ENCODE measurements at places on chromosomes 1 and 21.

DNA sequence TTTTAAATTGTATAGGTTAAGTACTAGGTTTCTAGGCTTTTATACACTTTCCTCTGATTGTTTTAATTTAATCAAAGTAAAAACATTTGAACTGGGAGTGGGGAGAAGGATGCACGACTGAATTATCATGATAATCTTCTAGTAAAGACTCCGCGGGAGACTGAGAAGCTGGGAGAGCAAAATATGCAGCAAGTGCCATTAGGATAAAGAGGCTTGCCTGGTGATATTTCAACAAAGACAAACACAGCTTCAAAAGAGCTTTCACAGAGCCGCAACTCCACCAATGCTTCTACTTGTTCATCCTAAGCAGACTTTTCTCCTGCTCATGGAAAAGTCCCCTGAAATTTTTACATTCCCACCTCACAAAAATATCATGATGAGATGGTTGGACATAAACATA, 239.0 kb upstream of the PTBP2 start:
- no peak for DNase-seq

- DNase-seq: no peak
Measured at GRCh38 chr1:173268786-173269277, 61.7 kb upstream of the TNFSF4 start.

DNA sequence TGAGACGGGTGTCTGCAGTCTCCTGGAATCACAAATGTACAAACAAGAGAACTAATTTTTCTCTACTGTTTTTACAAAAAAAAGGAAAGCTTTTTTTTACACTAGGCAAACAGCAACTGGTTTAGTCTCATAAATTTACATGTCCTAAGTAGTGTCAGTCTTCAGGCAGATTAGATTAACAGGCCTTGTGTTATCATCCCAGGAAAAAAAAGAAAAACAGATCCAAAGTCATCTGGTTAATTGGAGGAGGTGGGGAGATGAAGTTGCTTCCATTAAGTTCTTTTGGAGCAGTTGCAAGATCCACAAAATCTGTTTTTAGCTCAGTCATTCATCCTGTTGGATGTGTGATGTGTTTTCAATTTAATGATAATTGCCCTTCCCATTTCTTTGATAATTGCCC, 363.5 kb upstream of the ADGRL2 start:
- DNase-seq: no peak

DNA sequence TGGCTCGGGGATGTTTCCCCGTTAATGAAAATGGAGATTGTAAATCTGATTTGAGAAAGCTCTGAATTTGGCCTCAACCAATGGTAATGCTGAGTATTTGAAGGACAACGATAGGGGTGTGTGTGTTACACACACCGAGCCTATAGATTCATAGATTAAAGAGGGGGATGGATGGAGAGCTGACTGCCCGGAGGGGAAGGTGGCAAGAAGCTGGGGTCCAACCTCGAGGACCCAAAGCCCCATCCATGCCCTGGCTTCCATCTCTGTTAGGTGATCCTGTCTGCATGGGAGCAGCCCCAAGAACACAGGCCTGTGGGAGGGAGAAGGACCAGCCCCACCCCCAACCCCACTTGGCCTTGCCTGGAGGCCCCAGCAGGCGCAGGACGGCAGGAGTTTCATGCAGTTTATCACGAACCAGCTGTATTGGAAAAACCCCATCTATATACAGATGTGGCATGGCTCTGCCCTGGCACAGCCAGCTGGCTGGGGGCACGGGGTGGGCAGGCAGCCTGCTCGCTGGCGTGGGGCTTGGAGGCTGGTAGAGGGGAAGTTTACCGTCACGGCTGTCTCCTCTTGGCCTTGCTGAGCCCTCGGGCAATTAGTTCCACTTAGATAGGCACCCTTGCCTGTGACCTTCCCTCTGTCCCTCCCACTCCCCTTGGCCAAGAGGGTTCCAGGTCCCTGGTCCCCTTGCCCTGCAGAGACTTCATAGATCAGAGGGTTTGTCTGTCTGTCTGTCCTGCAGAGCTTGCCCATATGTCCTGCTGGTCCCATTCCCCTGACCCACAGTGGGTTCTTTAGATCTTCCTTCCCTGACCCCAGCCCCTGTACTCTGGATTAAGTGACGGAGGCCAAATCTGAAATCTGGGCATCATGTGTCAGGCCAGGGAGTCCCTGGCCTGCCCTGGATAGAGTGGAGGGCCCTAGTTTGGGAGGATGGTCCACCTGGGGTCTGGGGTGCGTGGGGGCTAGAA, 3.0 kb downstream of the HSPB7 start:
- DNase-seq: no peak

GRCh38 chr1:23566304-23566703, 7.0 kb upstream of the ID3 start:
- no peak for DNase-seq

DNA sequence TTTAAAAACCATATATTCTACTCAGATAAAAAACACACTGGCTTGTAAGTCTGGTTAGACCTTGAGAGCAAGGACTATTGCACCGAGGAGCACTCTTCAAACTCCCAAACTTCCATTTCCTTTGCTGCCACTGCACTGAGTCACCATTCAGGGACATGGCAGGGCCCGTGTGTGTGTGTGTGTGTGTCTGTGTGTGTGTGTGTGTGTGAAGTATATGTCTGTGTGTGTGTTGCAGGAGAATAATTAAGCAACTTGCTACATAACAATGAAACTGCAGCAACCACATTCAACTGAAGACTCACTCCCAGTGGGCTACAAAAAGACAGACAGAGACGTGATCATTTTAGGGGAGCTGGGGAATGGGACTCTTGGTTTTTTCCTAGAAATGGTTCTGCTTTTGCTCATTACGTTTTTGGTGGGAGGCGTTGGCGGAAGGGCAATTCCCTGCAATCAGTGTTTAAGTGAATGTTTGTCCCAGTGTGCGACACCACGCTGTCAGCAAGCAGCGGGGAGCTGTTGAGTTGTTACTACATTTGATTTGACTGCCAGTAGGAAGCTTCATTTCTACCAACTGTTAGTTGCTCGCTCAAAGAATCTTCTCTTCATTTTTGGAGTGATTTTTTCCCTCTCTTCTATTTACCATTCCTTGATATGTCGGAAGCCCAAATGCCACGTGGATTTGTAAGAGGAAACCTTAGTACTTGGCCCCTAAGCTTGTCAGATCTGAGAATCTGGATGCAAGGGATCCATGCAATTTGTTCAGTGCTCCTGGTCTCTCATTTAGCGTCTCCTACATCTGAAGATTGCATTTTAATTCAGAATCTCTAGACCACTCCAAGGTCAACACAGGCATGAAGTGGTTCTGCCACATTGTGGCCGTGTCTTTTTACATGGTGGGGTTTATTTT, 36.1 kb downstream of the ESRRG start:
- DNase-seq: no peak

- DNase-seq: no peak
Measured at GRCh38 chr1:152108882-152109222, 6.4 kb downstream of the TCHH start.

GRCh38 chr1:59142311-59143132, 154.4 kb upstream of the FGGY start:
- no peak for DNase-seq

GRCh38 chr1:201736707-201737320, 92.1 kb upstream of the IPO9 start:
- no peak for DNase-seq

DNA sequence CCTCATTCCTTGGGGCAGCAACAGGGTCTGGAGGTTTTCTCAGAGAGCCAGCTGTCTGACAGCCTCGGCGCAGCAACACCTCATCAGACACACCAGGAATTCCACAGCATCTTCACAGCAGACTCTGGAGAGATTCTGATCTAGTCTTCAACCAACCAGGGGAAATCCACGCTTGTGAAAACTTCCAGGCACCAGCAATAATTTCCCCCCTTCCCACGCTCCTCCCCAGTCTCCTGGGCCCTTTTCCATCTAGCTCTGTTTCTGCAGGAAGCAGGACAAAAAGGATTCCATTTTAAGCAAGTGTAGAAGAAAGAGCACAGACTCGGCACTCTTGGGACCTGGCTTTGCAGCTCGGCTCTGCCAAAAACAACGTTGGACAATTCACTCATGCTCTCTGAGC, 44.3 kb upstream of the CAPZB start:
- DNase-seq: no peak

- no peak for DNase-seq
Measured at GRCh38 chr1:109508001-109508872, 1.3 kb downstream of the AMIGO1 start.

GRCh38 chr1:165364568-165365133, 8.1 kb upstream of the LMX1A start:
- no peak for DNase-seq

DNA sequence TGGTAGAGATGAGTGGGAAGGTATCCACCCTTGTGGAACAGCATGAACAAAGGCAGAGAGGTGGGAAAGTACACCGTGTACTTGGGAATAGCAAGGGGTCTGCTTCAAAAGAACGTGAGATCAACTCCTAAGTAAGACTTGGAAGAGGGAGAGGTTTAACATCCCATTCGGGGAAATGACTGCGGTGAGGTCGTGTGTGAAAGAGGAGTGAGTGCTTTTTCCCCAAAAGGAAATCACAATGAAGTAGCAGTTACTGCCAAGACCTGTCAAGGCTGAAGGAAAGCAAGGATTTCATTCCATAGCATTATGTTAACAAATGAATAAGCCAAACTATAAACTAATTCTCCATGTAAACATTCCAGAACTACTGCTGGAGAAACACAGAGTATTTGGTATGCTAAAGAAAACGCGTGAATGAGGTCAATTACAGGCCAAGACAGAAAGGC, 20.0 kb upstream of the SYDE2 start:
- no peak for DNase-seq

- peak; percentile 77 for DNase-seq
Measured at GRCh38 chr1:46724991-46725735, 6.2 kb upstream of the EFCAB14 start.

DNA sequence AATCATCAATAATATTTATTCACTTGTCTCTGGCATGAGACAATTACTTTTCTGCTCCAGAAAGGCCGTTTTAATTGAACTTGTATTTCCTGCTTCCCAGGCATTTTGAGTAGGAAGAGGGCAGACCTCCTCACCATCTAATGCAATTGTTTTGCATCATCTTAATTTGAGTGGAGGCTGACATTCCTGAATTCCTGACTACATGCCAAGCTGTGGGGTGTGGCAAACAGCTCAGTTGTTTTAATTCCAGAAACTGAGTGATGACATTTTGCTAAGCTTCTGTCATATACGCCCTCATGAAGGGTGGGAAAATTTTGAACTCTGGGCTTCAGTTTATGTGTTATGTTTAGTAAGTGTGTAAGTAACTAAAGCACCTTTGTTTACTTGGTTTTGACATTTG, 125.4 kb upstream of the USP25 start:
- no peak for DNase-seq

All from stimulated activated CD4-positive, alpha-beta T cell treated with anti-CD3 and anti-CD28 coated beads, Interleukin-4, amount 100 ng/mL, for 24 hours (primary cell).